ENCODE measurements at places on chromosomes 11 and 22. TPM values are rescaled to one million over a fixed set of nuclear protein-coding genes. Genes with fewer than 3 reads are reported as not detected.

GRCh38 chr11:17313349-17314231, 37.1 kb downstream of the NUCB2 start:
- DNase-seq, result no peak
- no peaks in the 10 kb centered on the region for H3K27me3 ChIP-seq
- H3K36me3 ChIP-seq, result peaks cover 37% of the 10 kb centered on the region

- H3K4me3 ChIP-seq, result no peak overlapping the region
- no peak for DNase-seq
- no peaks in the 10 kb centered on the region for H3K27me3 ChIP-seq
- no peaks in the 10 kb centered on the region for H3K4me1 ChIP-seq
- no peak overlapping the region for H3K27ac ChIP-seq
Observed at GRCh38 chr22:36079041-36079440, 50.4 kb upstream of the RBFOX2 start.

GRCh38 chr11:82714346-82715174, 19.1 kb downstream of the FAM181B start:
- no peaks in the 10 kb centered on the region for H3K36me3 ChIP-seq
- H3K4me3 ChIP-seq, result no peak overlapping the region
- no peaks in the 10 kb centered on the region for H3K27me3 ChIP-seq
- no peak for DNase-seq
- H3K4me1 ChIP-seq, result no peaks in the 10 kb centered on the region

- no peak overlapping the region for H3K27ac ChIP-seq
- H3K4me1 ChIP-seq, result no peaks in the 10 kb centered on the region
- H3K27me3 ChIP-seq, result no peaks in the 10 kb centered on the region
- no peak for DNase-seq
Observed at GRCh38 chr11:112396076-112396475, 135.4 kb upstream of the PLET1 start.

- H3K36me3 ChIP-seq, result no peaks in the 10 kb centered on the region
- no peaks in the 10 kb centered on the region for H3K27me3 ChIP-seq
- H3K4me3 ChIP-seq, result no peak overlapping the region
- H3K4me1 ChIP-seq, result peaks cover 18% of the 10 kb centered on the region
- no peak overlapping the region for H3K27ac ChIP-seq
- DNase-seq, result no peak
Observed at GRCh38 chr22:36443198-36443770, 38.2 kb downstream of the TXN2 start.

GRCh38 chr11:59283825-59284772, 71.4 kb upstream of the MPEG1 start:
- no peaks in the 10 kb centered on the region for H3K36me3 ChIP-seq
- no peaks in the 10 kb centered on the region for H3K27me3 ChIP-seq
- peaks cover 11% of the 10 kb centered on the region for H3K4me1 ChIP-seq
- DNase-seq, result peak; percentile 61
- H3K4me3 ChIP-seq, result peak overlapping the region; percentile 43

DNA sequence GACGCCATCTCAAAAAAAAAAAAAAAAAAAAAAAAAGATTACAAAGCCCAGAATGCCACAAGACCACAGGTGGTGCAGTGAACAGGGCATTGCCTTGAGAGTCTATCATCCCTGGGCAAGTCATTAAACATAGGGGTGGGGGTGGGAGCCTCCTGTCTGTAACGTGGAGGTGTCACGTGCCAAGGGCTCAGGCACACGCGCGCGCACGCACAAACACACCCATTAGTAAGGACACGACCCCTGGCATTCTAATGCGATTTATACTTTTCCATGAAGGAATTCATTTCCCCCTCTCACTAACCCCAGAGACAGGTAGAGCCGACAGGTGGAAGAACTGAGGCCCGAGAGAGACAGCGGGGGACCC, 5.8 kb upstream of the GCAT start:
- peak overlapping the region; percentile 40 for H3K4me3 ChIP-seq
- H3K4me1 ChIP-seq, result peaks cover 30% of the 10 kb centered on the region
- H3K27me3 ChIP-seq, result peaks cover 27% of the 10 kb centered on the region
- no peak for DNase-seq

DNA sequence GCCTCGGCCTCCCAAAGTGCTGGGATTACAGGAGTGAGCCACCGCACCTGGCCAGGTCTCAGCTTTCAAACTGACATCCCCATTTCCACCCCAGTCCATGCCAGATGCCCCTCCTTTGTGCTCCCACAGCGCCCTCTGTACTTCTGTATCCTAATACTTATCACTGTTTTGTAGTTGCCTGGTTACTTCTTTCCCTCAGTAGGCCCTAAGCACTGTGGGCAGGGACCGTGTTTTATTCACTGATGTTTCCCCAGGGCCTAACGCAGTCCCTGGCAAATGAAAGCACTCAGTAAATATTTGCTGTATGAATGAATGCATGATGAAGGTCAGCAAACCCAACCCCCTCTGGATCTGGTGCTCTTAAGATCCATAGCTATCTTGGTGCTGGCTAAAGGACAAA, 2.2 kb upstream of the TRIM3 start:
- H3K4me3 ChIP-seq, result no peak overlapping the region
- peaks cover 22% of the 10 kb centered on the region for H3K4me1 ChIP-seq
- no peak for DNase-seq
- H3K27ac ChIP-seq, result no peak overlapping the region
- H3K36me3 ChIP-seq, result peaks cover 6% of the 10 kb centered on the region

- no peak for DNase-seq
- no peak overlapping the region for H3K27ac ChIP-seq
- no peaks in the 10 kb centered on the region for H3K27me3 ChIP-seq
Observed at GRCh38 chr11:119207415-119207960, 1.3 kb downstream of the CBL start.

DNA sequence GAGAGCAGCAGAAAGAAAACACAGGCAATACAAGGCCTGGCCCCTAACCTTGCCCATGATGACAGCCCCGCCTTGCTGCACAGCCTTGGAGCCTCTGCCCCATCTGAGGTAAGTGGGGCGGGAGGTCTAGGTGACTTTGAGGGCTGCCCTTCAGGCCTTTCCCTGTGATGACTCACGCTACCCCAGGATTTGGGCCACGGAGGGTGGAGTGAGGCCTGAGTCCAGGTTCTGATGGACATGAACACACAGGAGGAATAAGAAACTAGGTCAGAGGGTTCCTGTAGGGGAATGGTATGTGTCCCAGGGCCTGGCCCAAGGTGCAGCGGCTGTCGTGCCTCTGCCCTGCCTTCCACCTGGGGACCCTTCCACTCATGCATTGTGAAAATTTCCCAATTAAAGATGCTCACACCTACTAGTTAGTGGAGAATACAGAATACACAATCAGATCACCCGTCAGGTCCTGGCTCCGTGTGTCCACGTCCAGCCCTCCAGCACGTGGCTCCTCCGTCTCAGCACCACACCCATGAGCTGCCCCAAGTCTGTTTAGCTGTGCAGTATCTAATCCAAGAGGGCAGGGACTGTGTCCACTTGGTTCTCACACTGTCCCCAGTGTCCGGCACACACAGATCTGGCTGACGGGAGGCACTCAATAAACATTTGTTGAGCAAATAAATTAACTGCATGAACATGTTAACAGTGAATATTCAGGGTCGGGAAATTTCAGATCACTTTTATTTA, 111.0 kb downstream of the CHST1 start:
- DNase-seq, result no peak
- H3K4me3 ChIP-seq, result no peak overlapping the region
- no peaks in the 10 kb centered on the region for H3K27me3 ChIP-seq
- no peaks in the 10 kb centered on the region for H3K4me1 ChIP-seq
- H3K27ac ChIP-seq, result no peak overlapping the region

DNA sequence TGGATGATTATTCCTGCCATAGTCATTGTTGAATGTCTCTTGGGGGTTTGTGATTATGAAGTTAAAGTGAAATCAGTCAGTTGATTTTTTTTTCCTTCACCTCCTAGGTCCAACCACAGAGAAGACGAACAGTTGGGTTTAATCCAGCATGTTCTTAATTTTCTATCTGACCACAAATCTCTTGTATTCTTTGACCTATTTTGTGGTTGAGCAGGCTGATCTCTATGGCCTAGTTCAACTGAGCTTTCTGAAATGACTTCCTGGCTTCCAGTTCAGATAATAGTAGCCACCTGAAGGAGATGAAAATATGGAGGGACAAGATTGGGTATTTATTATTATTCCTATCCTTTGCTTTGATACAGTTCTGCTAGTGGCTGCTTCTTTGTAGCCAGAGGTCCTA, 5.2 kb upstream of the OR56A5 start:
- H3K27ac ChIP-seq, result no peak overlapping the region
- no peaks in the 10 kb centered on the region for H3K36me3 ChIP-seq
- H3K27me3 ChIP-seq, result no peaks in the 10 kb centered on the region
- no peak for DNase-seq

DNA sequence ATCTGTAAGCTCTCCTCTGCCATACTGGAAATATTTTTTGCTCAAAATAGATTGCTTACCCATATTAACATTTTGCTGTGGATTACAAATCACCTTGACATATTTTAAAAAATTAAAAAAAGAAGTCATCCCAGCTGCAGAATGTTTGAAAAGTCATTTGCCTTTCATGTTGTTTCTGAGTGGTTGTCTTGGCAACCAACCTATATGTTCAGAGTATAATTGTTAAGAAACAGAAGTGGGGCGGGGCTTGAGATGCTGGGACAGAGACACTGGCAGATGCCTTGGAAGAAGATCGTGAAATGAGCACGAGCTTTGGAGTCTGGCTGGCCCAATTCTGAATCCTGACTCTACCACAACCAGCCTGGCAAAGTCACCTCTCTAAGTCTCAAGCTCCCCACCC, 348.2 kb downstream of the LARGE1 start:
- DNase-seq, result no peak
- H3K4me3 ChIP-seq, result no peak overlapping the region
- H3K27me3 ChIP-seq, result no peaks in the 10 kb centered on the region
- no peaks in the 10 kb centered on the region for H3K4me1 ChIP-seq

The OR52E8 gene
- not detected for total RNA-seq

The CASP12 gene
- not detected for total RNA-seq

The GLYATL2 gene
- not detected for total RNA-seq

The PRODH gene
- total RNA-seq, result 0.46 TPM

The SCN3B gene
- not detected for total RNA-seq

The WDR74 gene
- 124 TPM for total RNA-seq

The PKP3 gene
- not detected for total RNA-seq

The DKK3 gene
- total RNA-seq, result 2.7 TPM

The CD6 gene
- 229 TPM for total RNA-seq

The SCGB1A1 gene
- not detected for total RNA-seq

The SLC6A5 gene
- not detected for total RNA-seq

All from CD8-positive, alpha-beta memory T cell (primary cell).